Activated CD8-positive, alpha-beta memory T cell treated with anti-CD3 and anti-CD28 coated beads for 4 hours (primary cell): ENCODE measurements at places on chromosomes 3 and 15.

GRCh38 chr3:137771401-137772213 lies 7.5 kb downstream of the SOX14 start:
- DNase-seq = no peak

DNA sequence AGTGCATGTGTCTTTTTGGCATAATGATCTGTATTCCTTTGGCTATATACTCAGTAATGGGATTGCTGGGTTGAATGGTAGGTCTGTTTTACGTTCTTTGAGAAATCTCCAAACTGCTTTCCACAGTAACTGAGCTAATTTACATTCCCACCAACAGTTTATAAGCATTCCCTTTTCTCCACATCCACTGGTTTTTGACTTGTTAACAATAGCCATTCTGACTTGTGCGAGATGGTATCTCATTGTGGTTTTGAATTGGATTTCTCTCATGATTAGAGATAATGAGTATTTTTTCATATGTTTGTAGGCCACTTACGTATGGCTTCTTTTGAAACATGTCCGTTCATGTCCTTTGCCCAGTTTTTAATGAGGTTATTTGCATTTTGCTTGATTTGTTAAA lies 117.7 kb downstream of the CHCHD4 start:
- no peak for DNase-seq

GRCh38 chr15:76177491-76178040 lies 117.8 kb downstream of the TMEM266 start:
- no peak for DNase-seq

DNA sequence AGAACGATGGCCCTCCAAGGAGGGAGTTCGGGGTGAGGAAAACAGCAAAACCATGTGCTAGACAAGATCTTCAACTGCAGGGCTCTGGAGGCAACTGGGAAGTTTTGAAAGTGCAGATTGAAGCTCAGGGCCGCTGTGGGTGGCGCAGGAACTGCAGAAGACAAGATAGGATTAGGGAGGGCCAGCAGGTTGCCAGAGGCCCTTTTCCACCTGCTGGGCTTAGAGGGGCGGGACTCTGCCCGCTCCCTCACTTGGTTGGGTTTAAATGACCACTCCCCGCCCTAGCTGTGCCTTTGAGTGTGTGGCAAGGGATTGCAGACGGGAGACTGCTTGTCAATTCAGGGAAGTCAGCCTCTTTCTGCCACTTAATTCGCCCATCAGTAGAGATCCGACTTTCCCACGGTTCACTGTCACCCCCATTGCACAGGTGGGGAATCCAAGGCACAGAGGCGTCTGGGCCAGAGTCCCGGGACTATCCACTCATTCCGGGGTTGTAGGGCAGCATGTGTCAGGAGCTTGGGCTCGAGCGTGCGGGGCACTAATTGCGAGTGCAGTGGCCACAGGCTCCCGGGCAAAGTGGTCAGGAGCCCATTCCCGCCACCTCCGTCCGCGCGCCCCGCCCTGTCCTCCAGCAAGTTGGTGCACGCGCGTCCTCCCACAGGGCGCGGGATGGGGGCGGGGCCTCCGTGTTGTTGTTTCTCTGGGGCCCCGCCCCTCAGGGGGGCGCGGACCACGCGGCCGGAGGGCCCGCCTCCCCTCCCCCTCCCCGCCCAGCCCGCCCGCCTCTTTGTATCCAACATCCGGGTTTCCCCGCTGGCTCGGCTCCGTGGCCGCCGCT lies at the start of gene ACVR2B:
TSS of gene ACVR2B (plus strand) at position 816 of the 838 bp plus-strand sequence. CDS start 433 bp downstream, outside the sequence.
- DNase-seq = peak; percentile 58

DNA sequence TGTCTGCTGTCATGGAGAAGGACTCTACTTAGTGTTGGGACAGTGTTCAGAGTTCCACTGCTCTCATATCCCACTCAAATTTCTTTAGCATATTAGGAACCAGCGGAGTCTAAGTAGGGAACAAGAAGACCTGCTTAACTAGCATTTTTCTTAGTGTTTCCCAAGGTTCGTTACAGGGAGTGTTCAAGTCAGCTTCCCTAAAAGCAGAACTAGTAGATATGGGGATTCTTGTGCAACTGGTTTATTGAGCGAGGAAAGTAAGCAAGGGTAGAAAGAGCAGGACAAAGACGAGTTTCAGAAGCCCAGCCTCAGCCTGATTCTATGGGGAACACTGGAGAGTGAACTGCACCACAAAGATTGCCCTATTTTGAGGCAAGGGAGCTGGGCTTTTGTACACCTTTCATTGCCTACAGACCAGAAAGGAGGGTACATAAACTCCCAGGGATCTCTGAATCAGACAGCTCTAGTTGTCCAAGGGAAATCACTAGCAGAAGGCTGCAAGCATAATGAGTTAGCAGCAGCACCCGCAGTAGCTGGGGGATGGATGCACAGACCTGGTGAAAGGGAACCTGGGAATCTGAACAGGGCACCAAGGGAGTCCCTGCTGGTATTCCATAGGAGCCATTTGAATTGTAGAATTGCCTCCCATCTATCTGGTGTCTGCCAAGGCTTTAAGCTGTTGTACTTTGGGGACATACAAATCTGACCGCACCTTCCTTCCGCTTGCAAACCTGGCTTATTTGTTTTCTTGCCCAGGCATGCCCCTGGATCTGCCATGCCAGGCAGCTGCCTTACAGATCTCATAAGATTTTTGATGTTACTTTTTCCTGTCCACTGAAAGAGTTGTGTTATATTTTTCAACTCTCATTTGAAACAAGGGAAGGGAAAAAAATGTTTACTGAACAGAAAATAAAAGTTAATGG lies 15.1 kb downstream of the CMTM7 start:
- no peak for DNase-seq

DNA sequence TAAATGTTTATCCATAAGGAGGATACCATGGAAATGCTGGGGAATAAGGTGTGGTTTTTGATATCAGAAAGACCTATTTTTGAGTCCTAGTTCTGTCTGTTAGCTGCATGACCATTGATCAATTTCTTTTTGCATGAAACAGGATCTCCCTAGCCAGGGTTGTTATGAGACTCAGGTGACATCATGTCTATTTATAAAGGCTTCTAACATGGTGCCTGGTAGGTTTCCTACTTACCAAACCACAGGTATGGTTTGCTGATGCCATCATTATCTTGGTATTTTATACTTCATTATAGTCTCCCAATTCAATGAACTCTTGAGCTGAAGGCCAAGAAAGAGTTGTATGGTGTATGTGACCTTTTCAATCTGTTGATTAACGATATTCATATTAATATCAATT lies 144.0 kb downstream of the CLSTN2 start:
- no peak for DNase-seq

DNA sequence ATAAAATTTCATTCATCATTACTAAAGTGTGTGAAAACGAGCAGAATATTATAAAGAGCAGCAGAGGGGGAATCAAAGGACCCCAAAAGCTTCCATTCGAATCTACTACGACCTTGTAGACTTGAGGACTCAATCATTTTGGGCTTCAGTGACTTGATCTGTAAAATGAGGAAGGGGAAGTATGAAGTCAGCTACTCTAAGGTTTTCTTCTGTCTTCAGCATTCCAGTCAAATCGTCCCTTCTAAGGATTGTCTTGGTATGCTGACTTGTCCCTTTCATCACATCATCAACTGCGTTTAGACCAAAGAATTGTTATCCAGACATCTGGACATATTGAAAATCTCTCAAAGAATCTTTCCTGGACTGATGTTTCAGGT lies 44.8 kb downstream of the PLD1 start:
- no peak for DNase-seq

DNA sequence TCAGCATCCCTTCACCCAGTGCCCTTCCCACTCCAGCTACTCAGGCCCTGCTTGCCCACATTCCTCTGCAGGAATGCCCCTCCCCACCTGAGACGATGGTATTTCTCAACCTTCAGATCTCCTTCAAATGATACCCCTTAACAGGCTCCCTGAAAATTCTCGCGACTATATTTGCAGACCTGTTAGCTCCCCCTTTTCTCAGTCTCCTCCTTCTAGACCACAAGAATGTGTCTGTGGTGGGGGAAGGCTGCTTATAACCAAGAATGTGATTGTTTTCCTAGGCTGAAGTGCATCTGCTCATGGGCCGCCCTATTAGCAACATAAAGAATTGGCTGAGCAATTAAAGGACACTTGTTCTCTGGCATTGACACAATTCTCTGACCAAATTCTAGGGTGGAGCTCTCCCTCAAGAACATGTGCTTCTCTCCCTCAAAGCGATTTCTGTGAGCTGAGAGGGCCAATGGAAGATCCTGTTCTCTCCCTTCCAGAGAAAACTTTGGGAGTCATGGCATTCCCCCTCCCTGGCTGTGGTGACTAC lies 19.1 kb upstream of the LIMD1 start:
- DNase-seq = no peak

- no peak for DNase-seq
Observed at GRCh38 chr3:42525736-42526345, 23.4 kb downstream of the VIPR1 start.

GRCh38 chr3:64974401-64974800 lies 286.6 kb upstream of the ADAMTS9 start:
- DNase-seq = no peak

DNA sequence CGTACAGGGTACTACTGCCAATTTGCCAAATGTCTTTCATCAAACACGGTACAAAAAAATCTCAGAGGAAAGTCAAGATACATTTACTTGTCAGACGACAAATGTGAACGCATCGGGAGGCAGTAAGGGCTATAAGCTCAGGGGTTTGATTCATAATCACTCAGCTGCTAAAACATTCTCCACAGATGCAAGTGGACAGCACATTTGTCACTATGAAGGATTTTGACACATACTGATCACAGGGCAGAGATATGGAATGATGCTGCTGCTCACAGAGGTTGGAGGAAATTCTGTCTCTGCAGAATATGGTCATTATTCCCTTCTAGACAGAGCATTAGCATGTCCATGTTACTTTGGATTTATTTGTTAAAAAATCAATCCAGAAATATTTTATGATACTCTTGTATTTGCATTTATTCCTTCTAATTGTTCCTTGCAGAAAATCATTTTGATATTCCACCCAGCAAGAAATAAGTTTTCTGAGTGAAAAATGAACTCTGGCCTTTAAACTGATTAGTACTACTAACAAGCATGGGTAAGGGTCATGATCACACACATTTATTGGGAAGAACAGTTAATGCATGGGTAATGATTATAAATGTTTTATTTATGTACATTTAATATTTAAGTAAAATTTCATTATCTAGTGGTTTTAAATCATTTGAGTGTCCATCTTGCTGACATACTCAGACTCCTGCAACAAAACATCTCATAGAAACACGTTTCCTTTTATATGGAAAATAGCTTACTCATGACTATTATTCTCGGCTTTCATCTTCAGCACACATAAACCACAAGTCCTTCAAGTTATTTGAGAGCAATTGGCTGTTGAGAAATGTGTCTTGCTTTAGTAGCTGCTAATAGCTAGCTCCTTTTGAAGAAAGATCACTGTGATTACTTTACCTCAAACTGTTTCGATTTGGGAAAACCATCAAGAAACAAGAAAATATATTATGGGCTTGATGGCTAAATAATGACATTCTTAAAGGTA lies 559.3 kb downstream of the MECOM start:
- no peak for DNase-seq

DNA sequence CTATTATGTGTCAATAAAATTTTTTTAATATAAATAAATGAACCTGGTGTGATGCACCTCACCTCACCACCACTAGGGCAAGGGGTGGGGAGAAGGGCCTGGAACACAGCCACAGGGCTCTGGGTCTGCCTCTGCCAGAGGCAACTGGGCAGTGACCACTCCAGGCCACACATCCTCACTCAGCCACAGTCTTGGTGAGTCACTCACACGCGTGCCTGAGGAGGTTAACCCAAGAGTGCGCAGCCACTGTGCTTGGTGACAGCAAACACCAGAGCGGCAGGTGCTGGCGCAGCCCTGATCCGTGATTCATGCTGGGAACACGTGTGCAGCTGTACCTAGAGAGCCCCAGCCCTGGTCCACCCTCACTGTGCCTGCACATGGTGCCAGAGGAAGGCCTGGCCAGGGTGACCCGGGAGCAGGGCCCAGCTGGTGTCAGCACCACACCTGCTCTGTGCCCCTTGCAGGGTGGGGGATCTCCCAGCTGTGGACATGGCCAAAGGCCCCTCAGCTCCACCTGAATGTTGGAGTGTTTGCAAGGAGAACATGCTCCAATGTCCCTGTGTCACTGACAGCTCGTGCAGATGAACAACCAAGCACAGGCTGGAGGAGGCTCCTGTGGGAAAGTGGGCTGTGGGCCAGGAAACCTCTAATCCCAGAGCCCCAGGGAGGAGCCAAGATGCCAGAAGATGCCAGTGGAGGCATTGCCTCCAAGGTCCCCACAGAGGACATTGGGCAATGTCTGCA lies 2.1 kb downstream of the SLC41A3 start:
- no peak for DNase-seq

DNA sequence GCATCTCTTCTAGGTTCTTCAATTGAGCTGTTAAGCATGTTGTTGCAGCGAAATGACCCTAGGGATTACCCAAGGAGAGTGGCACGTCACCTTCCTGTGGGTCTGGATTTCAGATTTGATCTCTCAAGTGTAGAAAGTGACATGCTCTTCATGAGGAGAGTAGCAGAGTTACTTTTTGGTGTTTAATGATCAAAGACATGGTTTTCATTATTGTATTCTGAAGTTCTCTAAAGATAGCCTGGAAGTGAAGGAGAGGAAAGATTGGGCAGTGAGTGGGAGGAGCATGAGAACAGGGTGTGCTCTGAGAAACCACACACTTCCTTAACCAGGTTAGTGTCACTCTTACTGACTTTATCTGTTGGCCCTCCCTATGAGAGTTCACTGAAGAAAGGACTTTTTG lies 153.6 kb downstream of the AKAP13 start:
- DNase-seq = no peak

DNA sequence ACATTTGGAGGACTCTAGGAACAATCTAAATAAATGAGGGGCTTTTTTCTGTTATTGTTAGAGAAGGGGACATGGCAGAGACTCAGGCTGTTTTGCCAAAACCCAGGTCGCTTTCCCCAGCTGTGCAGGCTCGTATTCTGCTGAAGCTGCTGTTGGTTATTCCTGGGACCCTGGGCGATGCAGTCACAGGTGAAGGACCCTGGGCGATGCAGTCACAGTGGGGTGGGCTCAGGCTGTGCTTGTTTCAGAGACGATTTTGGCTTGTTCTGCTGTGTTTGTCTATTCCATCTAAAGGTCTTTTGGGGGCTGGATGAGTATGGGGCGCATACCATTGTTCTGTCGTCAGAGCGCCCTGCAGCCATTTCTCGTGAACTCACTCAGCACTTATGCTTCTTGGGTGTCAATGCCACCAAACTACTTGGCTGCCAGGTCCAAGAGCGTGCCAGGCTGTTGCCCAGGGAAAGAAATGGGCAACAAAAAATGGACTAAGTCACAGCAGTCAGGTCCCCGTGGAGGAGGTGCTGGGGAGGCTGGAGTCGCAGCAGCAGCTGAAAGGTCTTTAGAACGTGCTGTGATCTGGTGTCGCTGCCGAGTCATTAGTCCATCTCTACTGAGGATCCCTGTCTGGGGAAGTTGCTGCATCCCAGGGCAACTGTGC lies 151.4 kb downstream of the CHDH start:
- DNase-seq = no peak

GRCh38 chr3:17730318-17730967 lies 12.0 kb downstream of the TBC1D5 start:
- DNase-seq = no peak

DNA sequence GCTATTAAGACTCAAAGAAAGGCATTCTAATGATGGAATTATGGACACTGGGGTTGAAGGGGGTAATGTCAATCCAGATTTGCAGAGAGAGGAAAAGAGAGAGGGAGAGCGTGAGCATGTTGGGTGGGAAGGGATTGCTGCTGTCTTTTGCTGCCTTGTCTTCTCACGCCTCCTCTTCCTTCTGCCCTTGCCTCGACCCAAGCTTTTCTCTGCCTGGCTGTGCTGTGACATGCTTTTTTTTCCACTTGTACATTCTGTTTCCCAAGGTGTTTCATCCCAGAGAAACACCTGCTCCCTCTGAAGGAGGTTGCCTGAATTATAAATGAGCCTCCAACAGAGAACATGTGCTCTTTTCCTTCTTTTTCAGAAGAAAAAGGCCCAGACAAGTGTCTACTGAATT lies 80.3 kb downstream of the BDH1 start:
- no peak for DNase-seq
